ENCODE measurements at places on chromosomes 5 and 9.

- peak; percentile 39 for DNase-seq
Measured at GRCh38 chr5:112186401-112186990, 232.6 kb downstream of the EPB41L4A start.

DNA sequence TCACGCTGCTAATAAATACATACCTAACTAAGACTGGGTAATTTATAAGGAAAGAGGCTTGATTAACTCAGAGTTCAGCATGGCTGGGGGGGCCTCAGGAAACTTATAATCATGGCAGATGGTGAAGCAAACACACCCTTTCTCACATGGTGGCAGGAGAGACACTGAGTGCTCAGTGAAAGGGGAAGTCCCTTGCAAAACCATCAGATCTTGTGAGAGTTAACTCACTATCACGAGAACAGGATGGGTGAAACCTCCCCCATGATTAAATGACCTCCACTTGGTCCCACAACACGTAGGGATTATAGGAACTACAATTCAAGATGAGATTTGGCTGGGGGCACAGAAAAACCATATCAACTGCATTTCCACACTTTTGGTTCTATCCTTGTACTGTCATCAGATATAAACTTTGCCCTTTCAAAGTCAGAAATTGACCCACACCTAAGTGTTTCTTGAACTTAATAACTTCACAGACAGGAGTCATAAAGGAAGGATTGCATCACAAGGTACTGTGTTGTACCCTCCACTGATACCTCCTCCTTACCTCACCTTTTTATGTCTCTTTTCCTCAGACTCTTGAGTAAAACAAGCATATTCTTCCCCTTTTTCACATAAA is 319.1 kb upstream of the PIK3R1 start:
- DNase-seq: no peak

GRCh38 chr9:132231019-132231701 is 69.3 kb downstream of the NTNG2 start:
- DNase-seq: no peak

- DNase-seq: no peak
Measured at GRCh38 chr5:29307478-29307877, 1886.0 kb upstream of the CDH6 start.

GRCh38 chr9:82645600-82645999 is 417.3 kb downstream of the RASEF start:
- DNase-seq: no peak

- no peak for DNase-seq
Measured at GRCh38 chr9:18075253-18075952, 398.6 kb upstream of the ADAMTSL1 start.

Measured in left lung (tissue), 14 donors.